ENCODE measurements at places on chromosomes 3 and 15.
A peak's percentile ranks its signal among the peaks of the same experiment; 100 is the strongest.

DNA sequence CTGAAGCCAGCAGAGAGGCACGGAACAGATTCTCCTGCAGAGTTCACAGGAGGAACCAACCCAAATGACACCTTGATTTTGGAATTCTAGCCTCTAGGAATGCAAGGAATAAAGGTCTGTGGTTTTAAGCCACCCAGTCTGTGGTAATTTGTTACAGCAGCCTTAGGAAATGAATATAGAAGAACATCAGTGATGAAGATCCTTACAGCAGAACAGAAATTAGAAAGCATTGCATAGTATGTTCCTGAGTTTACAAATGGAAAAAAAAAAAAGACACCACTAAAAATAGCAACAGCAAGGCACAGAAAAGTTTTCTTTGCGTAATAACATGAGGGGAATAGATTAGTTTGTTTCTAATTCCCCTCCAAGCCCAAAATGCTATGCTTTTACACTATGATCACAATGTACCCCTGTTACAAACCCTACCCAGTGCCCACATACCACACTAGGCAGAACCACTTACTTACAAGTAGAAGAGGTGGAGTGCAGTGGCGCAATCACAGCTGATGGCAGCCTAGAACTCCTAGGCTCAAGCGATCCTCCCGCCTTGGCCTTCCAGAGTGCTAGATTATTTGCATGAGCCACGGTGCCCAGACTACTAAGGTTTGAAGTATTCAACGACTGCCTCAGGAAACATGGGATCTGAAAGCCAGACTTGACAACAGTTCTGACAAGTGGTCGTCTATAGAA lies 84.3 kb downstream of the SHQ1 start:
- no peak for DNase-seq

GRCh38 chr3:29331456-29332194 lies 50.8 kb downstream of the RBMS3 start:
- no peak for DNase-seq

DNA sequence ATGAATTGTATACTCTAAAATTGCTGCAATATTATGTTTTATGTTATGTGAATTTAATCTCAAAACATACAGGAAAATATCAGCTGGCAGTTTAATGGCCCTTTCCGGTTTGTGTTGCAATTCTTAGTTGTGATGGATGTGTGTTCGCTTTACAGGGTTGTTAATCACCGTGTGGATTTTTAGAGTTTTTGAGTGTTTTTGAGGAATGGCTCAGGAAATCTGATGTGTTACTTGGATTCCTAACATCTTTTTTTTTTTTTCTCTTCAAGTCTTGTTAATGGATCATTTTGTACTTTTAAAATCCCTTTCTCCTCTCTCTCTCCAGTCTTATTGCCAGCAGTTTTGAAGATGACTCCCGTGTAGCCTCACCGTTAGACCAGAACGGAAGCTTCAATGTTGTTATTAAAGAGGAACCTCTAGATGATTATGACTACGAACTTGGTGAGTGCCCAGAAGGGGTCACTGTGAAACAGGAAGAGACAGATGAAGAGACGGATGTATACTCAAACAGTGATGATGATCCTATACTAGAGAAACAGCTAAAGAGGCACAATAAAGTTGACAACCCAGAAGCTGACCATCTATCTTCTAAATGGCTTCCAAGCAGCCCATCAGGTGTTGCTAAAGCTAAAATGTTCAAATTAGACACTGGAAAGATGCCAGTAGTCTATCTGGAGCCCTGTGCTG lies 35.7 kb downstream of the MGA start:
- DNase-seq = no peak

DNA sequence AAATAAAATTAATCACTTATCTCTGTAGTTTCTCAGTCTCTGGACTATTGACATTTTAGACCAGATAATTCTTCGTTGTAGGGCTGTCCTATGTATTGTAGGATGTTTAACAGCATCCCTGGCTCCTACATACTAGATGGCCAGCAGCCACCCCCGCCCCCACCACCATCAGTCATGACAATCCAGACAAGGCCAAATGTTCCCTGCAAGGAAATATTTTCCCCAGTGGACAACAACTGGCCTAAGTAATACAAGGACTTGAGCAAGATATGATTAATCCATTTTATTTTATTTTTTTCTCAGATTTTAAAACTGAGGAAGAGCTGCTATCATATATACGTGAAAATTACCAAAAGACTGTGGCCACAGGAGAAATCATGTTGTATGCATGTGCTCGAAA lies 23.8 kb downstream of the TICRR start:
- no peak for DNase-seq

DNA sequence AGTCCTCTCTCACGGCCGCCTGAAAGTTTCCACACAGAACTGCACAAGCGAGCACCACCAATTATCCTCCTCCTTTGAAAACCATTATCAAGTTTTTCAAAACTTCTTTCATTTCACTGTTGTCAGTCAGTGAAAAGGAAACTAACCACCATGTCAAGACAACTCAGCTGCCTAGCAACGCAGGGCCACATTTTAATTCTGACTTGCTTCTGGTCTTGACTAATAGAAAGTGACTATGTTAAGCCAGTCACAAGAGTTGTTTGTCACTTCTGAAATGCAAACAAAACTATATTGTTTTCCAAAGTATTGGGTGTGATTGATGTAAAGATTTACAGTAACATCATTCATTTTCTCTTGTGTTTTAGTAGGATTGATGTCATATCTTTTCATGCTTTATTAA lies 612.8 kb upstream of the AGTR1 start:
- DNase-seq = no peak

DNA sequence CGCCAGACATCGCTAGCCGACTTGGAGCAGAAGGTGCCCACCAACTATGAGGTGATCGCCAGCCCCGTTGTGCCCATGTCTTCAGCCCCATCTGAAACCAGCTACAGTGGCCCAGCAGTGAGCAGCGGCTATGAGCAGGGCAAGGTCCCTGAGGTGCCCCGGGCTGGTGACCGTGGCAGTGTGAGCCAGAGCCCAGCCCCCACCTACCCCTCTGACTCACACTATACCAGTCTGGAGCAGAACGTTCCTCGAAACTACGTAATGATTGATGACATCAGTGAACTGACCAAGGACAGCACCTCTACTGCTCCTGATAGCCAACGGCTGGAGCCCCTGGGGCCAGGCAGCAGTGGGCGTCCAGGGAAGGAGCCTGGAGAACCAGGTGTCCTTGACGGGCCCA lies 12.9 kb upstream of the APEH start:
- no peak for DNase-seq

GRCh38 chr3:123138839-123139444 lies 62.8 kb upstream of the SEC22A start:
- no peak for DNase-seq

DNA sequence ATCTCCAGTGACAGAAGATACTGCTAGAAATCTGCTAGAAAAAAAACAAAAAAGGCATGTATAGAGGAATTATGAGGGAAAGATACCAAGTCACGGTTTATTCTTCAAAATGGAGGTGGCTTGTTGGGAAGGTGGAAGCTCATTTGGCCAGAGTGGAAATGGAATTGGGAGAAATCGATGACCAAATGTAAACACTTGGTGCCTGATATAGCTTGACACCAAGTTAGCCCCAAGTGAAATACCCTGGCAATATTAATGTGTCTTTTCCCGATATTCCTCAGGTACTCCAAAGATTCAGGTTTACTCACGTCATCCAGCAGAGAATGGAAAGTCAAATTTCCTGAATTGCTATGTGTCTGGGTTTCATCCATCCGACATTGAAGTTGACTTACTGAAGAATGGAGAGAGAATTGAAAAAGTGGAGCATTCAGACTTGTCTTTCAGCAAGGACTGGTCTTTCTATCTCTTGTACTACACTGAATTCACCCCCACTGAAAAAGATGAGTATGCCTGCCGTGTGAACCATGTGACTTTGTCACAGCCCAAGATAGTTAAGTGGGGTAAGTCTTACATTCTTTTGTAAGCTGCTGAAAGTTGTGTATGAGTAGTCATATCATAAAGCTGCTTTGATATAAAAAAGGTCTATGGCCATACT lies 4.0 kb downstream of the B2M start:
- no peak for DNase-seq

- peak; percentile 60 for DNase-seq
Observed at GRCh38 chr3:43497905-43498365, 123.9 kb downstream of the ANO10 start.

DNA sequence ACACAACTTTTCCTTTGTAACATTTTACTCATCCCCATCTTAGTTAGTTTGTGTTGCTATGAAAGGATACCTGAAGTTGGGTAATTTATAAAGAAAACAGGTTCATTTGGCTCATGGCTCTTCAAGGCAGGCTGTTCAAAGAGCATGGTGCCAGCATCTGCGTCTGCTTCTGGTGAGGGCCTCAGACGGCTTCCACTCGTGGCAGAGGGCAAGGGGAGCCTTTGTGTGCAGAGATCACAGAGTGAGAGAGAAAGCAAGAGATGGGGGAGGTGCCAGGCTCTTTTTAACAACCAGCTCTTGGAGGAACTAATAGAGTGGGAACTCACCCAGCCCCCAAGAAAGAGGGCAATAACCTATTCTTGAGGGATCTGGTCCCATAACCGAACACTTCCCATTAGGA lies 23.1 kb downstream of the PLA2G4F start:
- DNase-seq = no peak

DNA sequence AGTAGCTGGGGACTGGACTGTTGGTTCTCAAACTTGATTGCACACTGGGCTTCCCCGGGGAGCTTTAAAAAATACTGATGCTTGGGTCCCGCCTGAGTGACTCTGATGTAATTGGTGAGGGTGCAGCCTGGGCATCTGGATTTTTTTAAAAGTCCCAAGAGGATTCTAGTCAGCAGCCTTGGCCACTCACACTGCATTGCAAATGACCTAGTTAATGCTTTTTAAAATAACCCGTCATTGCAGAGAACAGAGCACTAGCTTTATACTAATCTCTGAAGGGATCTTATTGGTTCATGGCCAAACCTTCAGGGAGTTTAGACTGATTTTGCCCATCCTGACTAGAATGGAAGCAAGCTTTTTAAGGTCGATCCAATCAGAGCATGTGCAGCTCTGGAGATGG lies 310.6 kb upstream of the PROK2 start:
- DNase-seq = no peak

DNA sequence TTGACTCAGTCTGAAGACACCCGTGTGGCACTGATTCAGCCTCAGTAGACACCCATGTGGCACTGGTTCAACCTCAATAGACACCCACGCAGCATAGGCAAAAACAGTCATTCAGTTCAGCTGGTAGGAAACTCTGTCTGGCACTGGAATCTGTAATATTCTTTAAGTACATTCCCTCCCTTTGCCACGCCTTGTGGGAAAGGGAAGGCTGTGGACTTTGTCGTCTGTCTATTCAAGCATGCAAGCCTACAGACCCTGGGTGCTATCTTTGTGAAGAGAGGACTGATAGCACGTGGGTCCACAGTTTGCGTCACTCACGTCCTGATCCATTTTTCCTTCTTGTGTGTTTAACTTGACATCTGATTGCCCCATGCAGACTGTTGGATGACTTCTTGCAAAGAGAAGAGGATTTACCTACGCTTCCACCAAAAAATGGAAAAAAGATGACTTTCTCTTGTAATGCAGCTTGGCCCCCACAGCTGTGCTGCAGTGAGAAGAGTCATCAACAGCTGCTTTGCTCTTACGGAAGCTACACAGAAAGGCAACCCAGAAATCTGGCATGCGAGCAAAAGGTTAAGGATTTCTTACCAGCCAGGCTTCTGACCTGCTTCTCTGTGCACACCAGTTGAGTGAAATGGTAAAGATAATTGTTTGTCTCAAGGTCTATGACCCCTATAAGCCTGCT lies 278.1 kb downstream of the ULK4 start:
- no peak for DNase-seq

GRCh38 chr15:93035953-93036810 lies 52.8 kb downstream of the RGMA start:
- DNase-seq = peak; percentile 36

GRCh38 chr3:170564664-170565063 lies 21.2 kb downstream of the SLC7A14 start:
- DNase-seq = no peak

DNA sequence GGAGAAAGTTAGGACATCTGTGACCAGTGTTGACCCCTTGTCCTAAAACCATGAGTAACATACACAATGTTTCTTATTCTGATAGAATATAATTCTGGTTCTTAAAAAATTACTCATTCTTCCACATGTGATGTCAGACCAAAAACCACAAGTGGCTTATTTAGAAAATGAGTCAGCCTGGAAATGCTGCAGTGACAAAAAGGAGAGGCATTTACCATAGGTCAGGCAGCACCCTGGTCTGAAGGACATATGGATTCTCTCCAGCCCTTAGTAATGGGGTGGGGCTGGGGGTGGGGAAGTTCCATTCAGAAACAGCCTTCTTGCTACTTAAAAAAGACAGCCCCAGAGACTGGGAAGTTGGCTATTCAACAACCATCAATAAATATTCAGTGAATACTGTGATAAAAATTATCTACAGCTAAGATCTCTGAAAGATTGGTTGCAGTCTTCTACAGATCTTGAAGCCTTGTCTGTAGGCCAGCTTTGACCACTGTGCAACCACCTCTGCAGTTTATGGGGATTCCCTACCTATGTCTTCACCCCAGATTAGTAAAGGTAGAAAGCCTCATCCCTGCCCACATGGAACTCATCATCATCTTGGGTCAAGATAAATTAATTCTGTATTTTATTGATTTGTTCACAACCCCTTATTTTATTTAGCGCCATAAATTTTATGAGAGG lies 34.9 kb upstream of the TIMP4 start:
- DNase-seq = peak; percentile 54

- DNase-seq = no peak
Observed at GRCh38 chr3:94269763-94270162, 206.9 kb downstream of the NSUN3 start.

GRCh38 chr3:190519886-190520285 lies 6.0 kb downstream of the IL1RAP start:
- DNase-seq = no peak

GRCh38 chr3:130918328-130918727 lies 24.4 kb downstream of the ATP2C1 start:
- no peak for DNase-seq

- no peak for DNase-seq
Observed at GRCh38 chr3:128175768-128176167, 22.5 kb downstream of the EEFSEC start.

Measured in left cardiac atrium (tissue), 4 donors.